ENCODE measurements at places on chromosomes 6 and 20. TPM values are rescaled to one million over a fixed set of nuclear protein-coding genes. Genes with fewer than 3 reads are reported as not detected.

The VSTM2L gene
- total RNA-seq: 0.78 TPM

The MYB gene
- total RNA-seq: 0.87 TPM

The ZNFX1 gene
- 59.4 TPM for total RNA-seq

- no peaks in the 10 kb centered on the region for H3K27me3 ChIP-seq
- DNase-seq: no peak
- no peak overlapping the region for H3K4me3 ChIP-seq
- no peaks in the 10 kb centered on the region for H3K4me1 ChIP-seq
Measured at GRCh38 chr6:117456250-117456649, 26.2 kb upstream of the DCBLD1 start.

- H3K36me3 ChIP-seq: no peaks in the 10 kb centered on the region
- H3K27ac ChIP-seq: no peak overlapping the region
- H3K4me1 ChIP-seq: no peaks in the 10 kb centered on the region
- no peak overlapping the region for H3K4me3 ChIP-seq
- H3K27me3 ChIP-seq: no peaks in the 10 kb centered on the region
- DNase-seq: no peak
Measured at GRCh38 chr6:157732007-157732406, 91.0 kb upstream of the SNX9 start.

GRCh38 chr20:10427060-10427692 is 6.8 kb downstream of the MKKS start:
- no peaks in the 10 kb centered on the region for H3K27me3 ChIP-seq
- no peaks in the 10 kb centered on the region for H3K36me3 ChIP-seq
- no peak overlapping the region for H3K4me3 ChIP-seq
- no peak overlapping the region for H3K27ac ChIP-seq
- H3K4me1 ChIP-seq: no peaks in the 10 kb centered on the region

DNA sequence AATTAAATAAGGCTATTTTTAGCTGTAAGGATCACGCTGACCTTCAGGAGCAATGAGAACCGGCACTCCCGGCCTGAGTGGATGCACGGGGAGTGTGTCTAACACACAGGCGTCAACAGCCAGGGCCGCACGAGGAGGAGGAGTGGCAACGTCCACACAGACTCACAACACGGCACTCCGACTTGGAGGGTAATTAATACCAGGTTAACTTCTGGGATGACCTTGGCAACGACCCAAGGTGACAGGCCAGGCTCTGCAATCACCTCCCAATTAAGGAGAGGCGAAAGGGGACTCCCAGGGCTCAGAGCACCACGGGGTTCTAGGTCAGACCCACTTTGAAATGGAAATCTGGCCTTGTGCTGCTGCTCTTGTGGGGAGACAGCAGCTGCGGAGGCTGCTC is 84.0 kb downstream of the RAMACL start:
- H3K4me1 ChIP-seq: no peaks in the 10 kb centered on the region
- H3K36me3 ChIP-seq: no peaks in the 10 kb centered on the region
- H3K27ac ChIP-seq: no peak overlapping the region
- H3K4me3 ChIP-seq: no peak overlapping the region

- H3K36me3 ChIP-seq: no peaks in the 10 kb centered on the region
- H3K27me3 ChIP-seq: no peaks in the 10 kb centered on the region
- no peak overlapping the region for H3K4me3 ChIP-seq
- no peak for DNase-seq
- H3K27ac ChIP-seq: no peak overlapping the region
Measured at GRCh38 chr6:155373276-155373675, 59.0 kb upstream of the TFB1M start.
